Naive B cell (primary cell): ENCODE measurements at places on chromosomes 13 and 19. TPM values are rescaled to one million over a fixed set of nuclear protein-coding genes. Genes with fewer than 3 reads are reported as not detected.

DNA sequence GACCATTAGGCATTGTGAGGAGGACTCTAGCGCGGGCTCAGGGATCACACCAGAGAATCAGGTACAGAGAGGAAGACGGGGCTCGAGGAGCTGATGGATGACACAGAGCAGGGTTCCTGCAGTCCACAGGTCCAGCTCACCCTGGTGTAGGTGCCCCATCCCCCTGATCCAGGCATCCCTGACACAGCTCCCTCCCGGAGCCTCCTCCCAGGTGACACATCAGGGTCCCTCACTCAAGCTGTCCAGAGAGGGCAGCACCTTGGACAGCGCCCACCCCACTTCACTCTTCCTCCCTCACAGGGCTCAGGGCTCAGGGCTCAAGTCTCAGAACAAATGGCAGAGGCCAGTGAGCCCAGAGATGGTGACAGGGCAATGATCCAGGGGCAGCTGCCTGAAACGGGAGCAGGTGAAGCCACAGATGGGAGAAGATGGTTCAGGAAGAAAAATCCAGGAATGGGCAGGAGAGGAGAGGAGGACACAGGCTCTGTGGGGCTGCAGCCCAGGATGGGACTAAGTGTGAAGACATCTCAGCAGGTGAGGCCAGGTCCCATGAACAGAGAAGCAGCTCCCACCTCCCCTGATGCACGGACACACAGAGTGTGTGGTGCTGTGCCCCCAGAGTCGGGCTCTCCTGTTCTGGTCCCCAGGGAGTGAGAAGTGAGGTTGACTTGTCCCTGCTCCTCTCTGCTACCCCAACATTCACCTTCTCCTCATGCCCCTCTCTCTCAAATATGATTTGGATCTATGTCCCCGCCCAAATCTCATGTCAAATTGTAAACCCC is 2.8 kb upstream of the CEACAM5 start:
- no peak overlapping the region for H3K4me3 ChIP-seq
- H3K4me1 ChIP-seq, result peaks cover 6% of the 10 kb centered on the region
- H3K27me3 ChIP-seq, result peaks cover 76% of the 10 kb centered on the region
- H3K27ac ChIP-seq, result no peak overlapping the region
- no peak for DNase-seq

DNA sequence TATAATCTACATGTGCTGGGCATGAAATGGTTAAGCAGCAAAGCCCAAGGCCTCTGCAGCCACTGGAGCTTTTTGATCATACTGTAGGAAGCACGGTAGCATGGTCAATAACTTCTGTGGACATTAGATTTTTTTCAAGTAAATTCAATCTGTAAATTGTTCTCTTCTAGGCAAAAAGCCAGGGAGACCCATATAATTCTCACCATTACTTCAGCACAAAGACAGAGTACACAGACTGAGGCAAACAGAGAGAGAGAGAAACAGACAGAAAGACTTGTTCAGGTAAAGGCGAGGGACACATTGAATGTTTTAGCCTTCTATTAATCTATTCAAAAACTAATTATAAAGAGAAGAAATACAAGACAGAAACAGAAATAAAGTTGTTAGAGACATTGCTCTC is 349.4 kb downstream of the RFC3 start:
- no peak overlapping the region for H3K27ac ChIP-seq
- no peak overlapping the region for H3K4me3 ChIP-seq
- no peaks in the 10 kb centered on the region for H3K36me3 ChIP-seq

- DNase-seq, result peak; percentile 84
- H3K4me1 ChIP-seq, result peaks cover 36% of the 10 kb centered on the region
- peak within 1 kb of the TSS; percentile 82 for H3K27ac ChIP-seq
- peak within 1 kb of the TSS; percentile 83 for H3K4me3 ChIP-seq
- H3K27me3 ChIP-seq, result no peaks in the 10 kb centered on the region
- H3K36me3 ChIP-seq, result no peaks in the 10 kb centered on the region
Measured at GRCh38 chr19:917323-918151, at the start of gene KISS1R. Gene KISS1R, plus strand, starts transcription at chr19:917333. Its CDS starts 170 bp downstream, at chr19:917503.

- no peaks in the 10 kb centered on the region for H3K36me3 ChIP-seq
- H3K4me1 ChIP-seq, result no peaks in the 10 kb centered on the region
- no peak for DNase-seq
- no peak overlapping the region for H3K4me3 ChIP-seq
- H3K27me3 ChIP-seq, result peaks cover 17% of the 10 kb centered on the region
- H3K27ac ChIP-seq, result no peak overlapping the region
Measured at GRCh38 chr13:67278235-67278634, 48.1 kb upstream of the PCDH9 start.

GRCh38 chr19:7520131-7521051 is 2.0 kb upstream of the MCOLN1 start:
- no peaks in the 10 kb centered on the region for H3K27me3 ChIP-seq
- H3K36me3 ChIP-seq, result no peaks in the 10 kb centered on the region
- no peak overlapping the region for H3K27ac ChIP-seq
- no peak overlapping the region for H3K4me3 ChIP-seq
- DNase-seq, result no peak
- peaks cover 37% of the 10 kb centered on the region for H3K4me1 ChIP-seq

DNA sequence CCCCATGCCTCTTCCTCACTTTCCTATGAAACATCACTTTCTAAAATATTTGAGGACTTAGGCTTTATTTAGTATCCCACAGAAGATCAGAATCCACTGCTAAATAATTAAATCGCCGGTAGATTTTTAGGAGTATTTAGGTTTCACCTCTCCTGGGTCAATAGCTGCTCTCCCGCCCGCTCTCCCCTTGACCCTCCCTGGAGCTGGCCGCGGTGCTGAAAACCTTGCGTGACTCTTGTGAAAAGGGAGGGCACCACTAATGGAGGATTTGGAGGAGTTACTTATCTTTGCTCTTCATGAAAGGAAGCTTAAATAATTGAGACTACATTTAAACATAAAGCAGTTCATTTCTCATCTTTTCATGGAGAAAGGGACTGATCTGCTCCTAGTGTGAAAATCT is 14.1 kb downstream of the POU4F1 start:
- DNase-seq, result no peak
- peaks cover 81% of the 10 kb centered on the region for H3K27me3 ChIP-seq
- H3K36me3 ChIP-seq, result peaks cover 34% of the 10 kb centered on the region
- H3K4me3 ChIP-seq, result no peak overlapping the region

DNA sequence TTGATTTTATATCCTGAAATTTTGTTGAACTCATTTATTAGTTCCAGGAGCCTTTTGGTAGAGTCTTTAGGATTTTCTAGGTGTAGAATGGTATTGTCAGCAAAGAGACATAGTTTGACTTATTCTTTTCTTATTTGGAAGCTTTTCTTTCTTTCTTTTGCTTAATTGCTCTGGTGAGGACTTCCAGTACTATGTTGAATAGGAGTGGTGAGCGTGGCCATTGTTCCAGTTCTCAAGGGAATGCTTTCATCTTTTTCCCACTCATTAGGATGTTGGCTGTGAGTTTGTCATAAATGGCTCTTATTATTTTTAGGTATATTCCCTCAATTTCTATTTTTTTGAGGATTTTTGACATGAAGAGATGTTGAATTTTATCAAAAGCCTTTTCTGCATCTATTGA is 182.2 kb upstream of the SPRY2 start:
- H3K27me3 ChIP-seq, result no peaks in the 10 kb centered on the region
- no peak overlapping the region for H3K4me3 ChIP-seq
- no peaks in the 10 kb centered on the region for H3K4me1 ChIP-seq
- no peak overlapping the region for H3K27ac ChIP-seq
- no peaks in the 10 kb centered on the region for H3K36me3 ChIP-seq

DNA sequence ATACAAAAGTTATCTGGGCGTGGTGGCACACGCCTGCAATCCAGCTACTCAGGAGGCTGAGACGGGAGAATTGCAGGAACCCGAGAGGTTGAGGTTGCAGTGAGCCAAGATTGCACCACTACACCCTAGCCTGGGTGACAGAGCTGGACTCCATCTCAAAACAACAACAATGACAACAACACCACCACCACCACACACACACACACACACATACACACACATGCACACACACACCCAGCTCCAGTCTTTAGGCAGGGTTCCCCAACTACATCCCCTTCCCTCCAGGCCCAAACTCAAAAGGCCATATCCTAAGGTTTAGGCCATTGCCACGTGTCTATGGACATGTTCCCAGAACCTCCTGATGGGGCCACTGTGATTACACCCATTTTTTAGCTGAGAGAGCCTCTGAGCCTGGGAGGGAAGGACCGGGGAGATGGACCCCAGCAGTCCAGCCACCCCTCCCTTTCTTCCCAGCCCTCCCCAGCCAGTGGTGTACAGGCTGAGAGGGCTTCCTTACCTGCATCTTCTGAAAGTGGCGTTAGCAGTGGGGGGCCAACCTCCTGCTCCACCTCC is 9.0 kb upstream of the DMWD start:
- H3K4me1 ChIP-seq, result peaks cover 13% of the 10 kb centered on the region
- no peak overlapping the region for H3K4me3 ChIP-seq

GRCh38 chr13:97905517-97905916 is 48.0 kb upstream of the IPO5 start:
- H3K27me3 ChIP-seq, result peaks cover 33% of the 10 kb centered on the region
- no peak overlapping the region for H3K27ac ChIP-seq
- no peaks in the 10 kb centered on the region for H3K36me3 ChIP-seq
- H3K4me3 ChIP-seq, result no peak overlapping the region

GRCh38 chr13:30832377-30832776 is 73.7 kb upstream of the MEDAG start:
- H3K36me3 ChIP-seq, result no peaks in the 10 kb centered on the region
- H3K4me3 ChIP-seq, result no peak overlapping the region
- no peak overlapping the region for H3K27ac ChIP-seq
- peaks cover 9% of the 10 kb centered on the region for H3K27me3 ChIP-seq
- H3K4me1 ChIP-seq, result no peaks in the 10 kb centered on the region
- DNase-seq, result no peak

GRCh38 chr13:94305463-94305862 is 174.0 kb downstream of the DCT start:
- H3K36me3 ChIP-seq, result no peaks in the 10 kb centered on the region
- no peak for DNase-seq
- peaks cover 14% of the 10 kb centered on the region for H3K4me1 ChIP-seq
- H3K4me3 ChIP-seq, result no peak overlapping the region

GRCh38 chr13:22135446-22135845 is 464.6 kb downstream of the FGF9 start:
- no peak for DNase-seq
- no peak overlapping the region for H3K4me3 ChIP-seq
- H3K27ac ChIP-seq, result no peak overlapping the region
- H3K4me1 ChIP-seq, result peaks cover 21% of the 10 kb centered on the region

DNA sequence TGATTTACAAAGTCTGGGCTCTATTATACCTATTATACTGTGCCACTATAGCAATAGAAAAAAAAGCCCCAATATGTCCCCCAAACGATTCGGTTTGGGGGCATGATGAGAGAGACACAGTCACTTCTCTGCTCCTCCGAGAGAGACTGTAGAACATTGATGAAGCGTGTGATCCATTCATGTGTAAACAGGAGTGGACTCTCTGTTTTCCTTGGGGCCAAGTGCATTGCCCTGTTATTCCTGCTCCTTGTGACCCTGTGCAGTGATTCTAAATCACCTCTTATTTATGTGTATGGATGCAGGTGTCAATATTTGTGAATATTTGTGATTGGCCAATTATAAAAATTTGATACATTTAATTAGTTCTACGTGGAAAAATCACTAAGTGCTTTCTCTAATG is 17.0 kb downstream of the F10 start:
- no peaks in the 10 kb centered on the region for H3K4me1 ChIP-seq
- H3K4me3 ChIP-seq, result no peak overlapping the region
- no peak for DNase-seq
- H3K36me3 ChIP-seq, result no peaks in the 10 kb centered on the region

DNA sequence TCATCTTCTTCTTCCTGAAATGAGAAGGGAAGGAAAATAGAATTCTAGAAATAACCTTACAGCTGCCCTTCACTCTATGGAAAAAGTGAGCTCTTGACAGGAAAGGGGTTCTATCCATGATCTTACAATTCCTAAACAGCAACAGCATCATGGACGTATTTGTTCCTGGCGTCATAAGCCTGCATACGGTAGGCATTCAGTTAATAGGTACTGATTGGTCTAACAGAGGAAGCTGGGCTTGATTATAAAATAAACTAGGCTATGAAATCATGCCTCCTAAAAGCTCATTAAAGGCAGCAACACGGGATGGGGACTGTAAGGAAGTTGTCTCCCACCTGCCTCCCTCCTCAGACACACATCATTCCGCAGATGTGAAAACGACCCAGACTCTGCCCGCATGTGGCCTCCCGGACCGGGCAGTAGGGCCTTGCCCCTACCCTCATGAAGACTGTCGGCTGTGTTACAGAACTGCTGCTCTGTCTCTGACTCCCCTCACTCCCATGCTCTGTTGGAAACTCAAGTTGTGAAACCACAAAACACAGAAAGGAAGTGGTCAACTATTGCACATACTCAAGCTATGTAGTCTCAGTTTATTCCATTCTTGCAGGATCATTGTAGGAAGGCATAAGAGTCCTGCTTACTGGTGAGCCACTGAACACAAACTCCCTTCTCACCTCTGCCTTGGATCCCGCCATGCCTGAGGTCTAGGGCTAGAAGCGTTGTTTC is 129.8 kb downstream of the DLEU7 start:
- no peaks in the 10 kb centered on the region for H3K27me3 ChIP-seq
- H3K4me3 ChIP-seq, result peak overlapping the region; percentile 71
- no peaks in the 10 kb centered on the region for H3K36me3 ChIP-seq
- DNase-seq, result peak; percentile 28
- H3K27ac ChIP-seq, result peak overlapping the region; percentile 84

DNA sequence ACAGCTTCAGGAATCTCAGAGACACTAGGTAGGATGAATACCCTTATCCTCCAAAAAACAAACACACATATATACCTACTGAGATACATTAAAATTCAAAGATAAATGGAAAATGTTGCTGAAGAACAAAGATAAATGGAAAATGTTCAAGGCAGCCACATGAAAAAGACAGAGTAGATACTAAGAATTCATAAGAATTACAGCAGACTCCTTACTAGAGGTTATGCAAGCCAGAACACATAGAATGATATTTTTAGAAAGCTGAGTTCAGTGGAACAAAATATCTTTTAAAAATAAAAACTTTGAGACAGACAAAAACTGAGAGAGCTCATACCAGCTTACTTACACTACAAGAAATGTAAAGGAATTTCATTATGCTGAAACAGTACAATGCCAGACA is 35.6 kb downstream of the UCHL3 start:
- H3K27me3 ChIP-seq, result no peaks in the 10 kb centered on the region
- no peak overlapping the region for H3K4me3 ChIP-seq
- H3K36me3 ChIP-seq, result peaks cover 24% of the 10 kb centered on the region
- H3K27ac ChIP-seq, result no peak overlapping the region
- H3K4me1 ChIP-seq, result no peaks in the 10 kb centered on the region

DNA sequence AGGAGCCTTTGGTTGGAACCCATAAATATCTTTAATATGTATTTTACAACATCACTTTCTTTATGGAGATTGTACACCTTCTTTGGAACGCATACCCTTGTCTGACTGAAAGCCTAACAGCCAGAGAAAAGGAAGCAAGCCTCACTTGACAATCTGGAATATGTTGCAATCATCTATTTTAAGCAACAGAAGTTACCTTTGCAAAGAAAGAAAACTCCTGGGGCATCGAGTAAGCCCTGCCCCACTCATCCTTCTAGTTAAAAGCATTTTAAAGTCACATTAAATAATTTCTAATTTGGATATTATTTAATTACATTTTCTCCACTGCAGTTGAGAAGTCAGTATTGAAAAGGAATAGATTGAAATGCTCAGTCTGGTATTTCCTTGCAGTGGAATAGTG is 542.7 kb downstream of the MYO16 start:
- peaks cover 22% of the 10 kb centered on the region for H3K27me3 ChIP-seq
- H3K27ac ChIP-seq, result no peak overlapping the region
- H3K4me3 ChIP-seq, result no peak overlapping the region

Gene ZNF83
- polyA plus RNA-seq, result 31.5 TPM

Gene TM9SF2
- polyA plus RNA-seq, result 67.4 TPM

Gene ZNF491
- polyA plus RNA-seq, result 0.25 TPM

Gene KLF1
- polyA plus RNA-seq, result not detected

Gene SMIM44
- polyA plus RNA-seq, result not detected

Gene MYO1F
- 10.6 TPM for polyA plus RNA-seq

Gene SLITRK5
- not detected for polyA plus RNA-seq

Gene RFPL4A
- polyA plus RNA-seq, result not detected

Gene IFNL1
- not detected for polyA plus RNA-seq
